ENCODE measurements at places on chromosomes 6 and 20. TPM values are rescaled to one million over a fixed set of nuclear protein-coding genes. Genes with fewer than 3 reads are reported as not detected.

- DNase-seq, result no peak
These were observed 15.4 kb downstream of the CDC40 start for GRCh38 chr6:110195639-110196038.

Gene TREML2
- not detected for polyA plus RNA-seq

GRCh38 chr6:137399881-137400443, 94.2 kb downstream of the OLIG3 start:
- DNase-seq, result no peak

- DNase-seq, result no peak
These were observed 42.5 kb downstream of the PSMB1 start for GRCh38 chr6:170510631-170511030.

DNA sequence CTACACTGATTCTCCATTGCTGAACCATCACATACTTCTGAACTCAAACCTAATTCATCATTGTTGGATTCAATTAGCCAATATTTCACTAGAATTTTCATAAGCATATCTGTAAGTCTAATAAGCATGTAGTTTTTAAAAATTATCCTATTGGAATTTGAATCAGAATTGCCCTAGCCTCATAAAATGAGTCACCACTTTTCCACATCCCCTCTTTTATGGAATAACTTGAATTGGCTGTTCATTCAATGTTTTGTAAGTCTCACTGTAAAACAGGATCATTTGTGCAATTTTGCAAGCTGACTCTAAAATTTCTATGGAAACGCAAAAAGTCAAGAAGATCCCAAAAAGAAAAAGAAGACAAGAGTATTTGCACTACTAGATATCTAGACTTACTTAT, 141.0 kb downstream of the HACE1 start:
- no peak for DNase-seq

DNA sequence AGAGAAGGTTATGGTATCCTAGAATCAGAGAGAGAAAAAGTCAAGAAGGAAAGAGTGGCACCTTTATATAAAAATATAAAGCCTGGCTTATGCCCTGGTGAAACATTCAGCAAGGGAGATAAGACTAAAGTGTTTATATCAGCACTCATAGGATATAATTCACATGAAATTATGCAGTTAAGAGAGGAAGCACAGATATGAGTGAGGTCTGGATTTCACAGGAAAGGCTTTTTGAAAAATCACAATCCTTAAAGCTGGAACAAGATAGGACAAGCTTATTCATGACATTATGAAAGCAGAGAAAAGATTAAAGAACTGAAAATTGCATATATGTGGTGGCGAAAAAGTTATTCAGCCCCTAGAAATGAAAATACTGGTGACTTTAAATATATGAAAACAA, 181.2 kb upstream of the FLRT3 start:
- peak; percentile 54 for DNase-seq

Gene CPXM1
- 58.3 TPM for polyA plus RNA-seq

Gene C20orf204
- polyA plus RNA-seq, result 0.16 TPM

Gene NKX2-2
- polyA plus RNA-seq, result not detected

DNA sequence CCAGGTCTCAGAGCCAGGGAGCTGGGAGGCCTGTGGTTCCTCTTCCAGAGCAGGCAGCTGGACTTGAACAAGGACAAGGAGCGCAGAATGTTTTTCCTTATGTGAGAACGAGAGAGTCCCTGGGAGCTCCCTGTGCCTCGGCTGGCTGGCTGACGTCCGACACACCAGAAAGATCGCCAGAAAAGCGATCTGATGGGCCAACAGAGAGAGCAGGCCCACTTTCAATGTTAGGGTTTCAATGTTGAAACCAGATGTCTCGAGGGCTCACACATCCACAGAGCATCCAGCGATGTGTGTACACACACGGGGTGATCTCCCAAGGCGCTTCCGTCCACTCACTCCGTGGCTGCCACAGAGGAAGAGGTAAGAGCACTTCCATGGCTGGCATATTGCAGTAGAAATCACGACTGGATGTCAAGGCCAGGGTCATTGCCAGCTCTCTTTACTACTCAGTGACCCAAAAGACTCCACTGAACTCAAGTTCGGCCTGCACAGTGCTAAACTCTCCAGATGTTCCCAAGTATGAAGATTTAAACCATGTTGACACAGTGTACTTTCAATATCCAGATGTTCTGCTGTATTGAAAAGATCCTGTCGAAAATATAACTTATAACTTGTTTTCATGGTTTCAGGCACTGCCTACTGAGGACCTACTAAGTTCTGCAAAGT, 70.8 kb upstream of the FOXC1 start:
- no peak for DNase-seq

GRCh38 chr20:36074983-36075382, 79.6 kb upstream of the EPB41L1 start:
- DNase-seq, result no peak

- DNase-seq, result no peak
These were observed 7.7 kb downstream of the AKAP12 start for GRCh38 chr6:151247490-151247889.

- DNase-seq, result no peak
These were observed 91.8 kb upstream of the SNX9 start for GRCh38 chr6:157731221-157731620.

GRCh38 chr20:59784791-59785668, 148.4 kb downstream of the SYCP2 start:
- DNase-seq, result no peak

- DNase-seq, result no peak
These were observed 152.6 kb upstream of the PRND start for GRCh38 chr20:4569092-4569491.

GRCh38 chr20:24619212-24619611, 149.8 kb downstream of the SYNDIG1 start:
- no peak for DNase-seq

DNA sequence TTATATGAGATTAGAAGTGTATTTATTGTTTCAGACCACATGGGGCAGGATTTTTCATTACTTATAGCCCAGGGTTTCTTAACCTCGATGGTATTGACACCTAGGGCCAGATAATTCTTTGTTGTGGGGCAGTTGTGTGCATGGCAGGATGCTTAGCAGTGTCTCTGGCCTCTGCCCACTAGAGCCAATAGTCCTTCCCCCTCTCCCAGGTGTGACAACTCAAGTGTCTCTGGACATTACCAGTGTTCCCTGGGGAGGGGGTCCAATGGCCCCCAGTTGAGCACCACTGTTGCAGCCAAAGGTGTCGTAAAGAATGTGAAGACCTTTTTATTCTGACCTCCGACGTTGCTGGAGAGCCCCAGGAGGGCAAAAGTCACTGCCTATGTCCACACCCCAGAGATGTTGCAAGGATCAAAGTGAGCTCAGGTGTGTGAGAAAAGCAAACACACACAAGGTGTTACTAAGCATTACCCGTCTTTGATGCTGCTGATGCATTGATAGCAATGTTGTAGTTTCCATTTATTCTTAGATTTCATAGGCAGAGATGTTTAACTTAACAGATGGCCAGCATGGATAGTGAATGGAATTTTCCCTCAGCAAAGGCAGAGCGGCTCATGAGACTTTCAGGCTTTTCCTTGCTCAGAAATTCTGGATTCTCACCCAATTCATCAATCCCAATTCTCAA, 22.2 kb downstream of the BANF2 start:
- DNase-seq, result no peak
